ENCODE measurements at places on chromosomes 1 and 21.

- DNase-seq: no peak
These were observed 57.1 kb downstream of the DDAH1 start for GRCh38 chr1:85407746-85408377.

GRCh38 chr21:30986965-30987364, 51.3 kb downstream of the KRTAP19-8 start:
- no peak for DNase-seq

GRCh38 chr1:206503591-206504362, 3.6 kb upstream of the RASSF5 start:
- no peak for DNase-seq

DNA sequence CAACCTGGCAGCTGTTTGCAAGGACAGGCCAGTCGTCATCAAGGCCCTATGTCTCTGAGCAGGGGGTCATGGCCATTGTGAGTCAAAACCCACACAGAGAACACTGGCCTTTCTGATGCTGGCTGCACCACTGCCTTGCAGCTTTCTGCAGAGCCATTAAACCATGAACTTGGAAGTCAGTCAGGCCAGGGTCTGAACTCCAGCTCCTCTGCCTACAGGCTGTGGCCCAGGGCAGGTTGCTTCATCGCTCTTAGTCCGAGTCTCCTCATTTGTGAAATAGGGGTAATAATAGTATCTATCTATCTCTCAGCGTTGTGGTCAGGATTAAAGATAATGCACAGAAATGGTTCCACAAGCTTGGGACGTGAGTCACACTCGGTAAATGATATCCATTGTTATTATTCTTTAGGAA, 35.8 kb upstream of the HIVEP3 start:
- no peak for DNase-seq

- no peak for DNase-seq
These were observed 126.9 kb upstream of the C1orf174 start for GRCh38 chr1:4027008-4027407.

- DNase-seq: no peak
These were observed 153.7 kb downstream of the ELAVL4 start for GRCh38 chr1:50262436-50262835.

All from NCI-H2107 (cell line).